ENCODE measurements at places on chromosomes 3 and 15. TPM values are rescaled to one million over a fixed set of nuclear protein-coding genes. Genes with fewer than 3 reads are reported as not detected.

Gene ZBTB20
- total RNA-seq = 11.5 TPM

Gene TYRO3
- 1.5 TPM for total RNA-seq

Gene CEMIP
- 0.12 TPM for total RNA-seq

Gene SCN5A
- total RNA-seq = not detected

Gene GABRA5
- total RNA-seq = not detected

Gene ARNT2
- not detected for total RNA-seq

Gene SERPINI2
- not detected for total RNA-seq

Gene PTH1R
- total RNA-seq = not detected

Gene MINAR1
- 0.88 TPM for total RNA-seq

Gene CCDC33
- total RNA-seq = not detected

Gene HTD2
- 6.3 TPM for total RNA-seq

Gene LYZL4
- not detected for total RNA-seq

Measured in T-helper 1 cell treated with Interleukin-12 subunit alpha and Interleukin-12 subunit beta and Interleukin-4 antibody, amounts not matched to agents 30 ng/mL and 1 ng/mL, for 36 hours (primary cell).